ENCODE measurements at places on chromosomes 5 and 9. TPM values are rescaled to one million over a fixed set of nuclear protein-coding genes. Genes with fewer than 3 reads are reported as not detected.

- no peak for DNase-seq
These were observed 46.7 kb downstream of the PRLR start for GRCh38 chr5:35183556-35183955.

- no peak for DNase-seq
These were observed 26.1 kb downstream of the PAEP start for GRCh38 chr9:135587658-135588057.

GRCh38 chr5:137921931-137922330, 32.7 kb downstream of the PKD2L2 start:
- no peak for DNase-seq

DNA sequence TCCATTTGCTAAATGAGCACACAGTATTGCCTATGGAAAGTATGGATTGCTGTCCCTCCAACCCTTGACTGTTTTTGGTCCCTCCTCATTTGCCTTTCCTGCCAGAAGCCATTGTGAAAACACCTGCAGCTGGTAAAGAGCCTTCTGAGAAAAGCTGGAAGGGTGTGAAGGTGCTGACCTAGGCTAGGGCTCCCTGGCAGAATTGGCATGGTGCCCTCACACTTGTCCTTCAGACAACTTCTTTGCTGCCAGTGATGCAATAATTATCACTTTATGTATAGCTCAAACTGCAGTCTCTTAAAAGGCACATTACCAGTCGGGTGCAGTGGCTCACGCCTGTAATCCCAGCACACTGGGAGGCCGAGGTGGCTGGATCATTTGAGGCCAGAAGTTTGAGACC, 4.2 kb downstream of the TXNDC15 start:
- no peak for DNase-seq

- no peak for DNase-seq
These were observed 27.0 kb downstream of the SLC25A25 start for GRCh38 chr9:128094950-128095544.

DNA sequence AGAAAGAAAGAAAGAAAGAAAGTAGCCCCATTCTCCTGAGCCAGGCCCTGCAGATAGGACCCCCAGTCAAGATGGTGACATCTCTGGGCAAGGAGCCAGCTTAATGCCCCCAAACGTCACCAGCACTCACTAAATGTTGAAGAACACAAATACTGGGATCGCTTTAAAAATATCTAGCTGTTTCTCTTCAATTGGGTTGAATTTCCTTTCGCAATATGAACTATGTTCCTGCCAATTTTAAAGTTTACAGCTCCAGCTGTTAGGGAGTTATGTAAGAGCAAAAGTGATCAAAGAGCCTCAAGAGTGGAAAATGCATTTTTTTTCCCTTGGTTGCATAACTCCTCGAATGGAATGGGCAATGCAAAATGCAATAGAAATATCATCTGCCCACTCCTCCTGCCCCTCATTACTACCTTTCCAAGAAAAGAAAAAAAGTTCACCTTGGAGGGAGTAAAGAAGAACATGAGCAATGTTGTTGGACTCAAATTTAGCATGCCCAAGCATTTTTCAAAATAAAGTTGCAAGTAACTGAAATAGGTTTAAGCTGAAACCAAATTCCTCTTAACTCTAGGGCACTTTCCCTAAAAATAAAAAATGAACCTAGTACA, 244.2 kb upstream of the PIK3R1 start:
- peak; percentile 65 for DNase-seq

- peak; percentile 68 for DNase-seq
These were observed 299.4 kb upstream of the RASA1 start for GRCh38 chr5:86968301-86968753.

DNA sequence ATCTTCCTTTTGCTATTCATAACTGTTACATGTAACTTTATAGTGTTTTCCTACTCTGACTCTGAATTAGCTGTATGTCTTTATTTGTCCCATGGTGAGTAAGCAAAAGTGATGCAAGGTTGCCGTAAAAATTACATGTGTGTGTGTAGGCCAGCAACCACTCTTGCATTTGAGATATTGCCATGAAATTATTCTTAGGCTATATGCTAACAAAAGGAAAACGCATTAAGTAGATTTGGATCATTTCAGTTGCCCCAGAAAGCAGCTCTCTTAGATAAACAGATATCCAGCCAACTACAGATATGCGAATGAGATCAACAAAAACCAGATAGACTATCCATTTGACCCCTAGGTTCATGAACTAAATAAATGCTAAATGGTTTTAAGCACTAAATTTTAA, 73.6 kb downstream of the CYLC2 start:
- DNase-seq: no peak

The CBY3 gene
- total RNA-seq: not detected

The JMY gene
- total RNA-seq: 14.5 TPM

The PDE6A gene
- not detected for total RNA-seq
